ENCODE measurements at places on chromosomes 7 and 10.

DNA sequence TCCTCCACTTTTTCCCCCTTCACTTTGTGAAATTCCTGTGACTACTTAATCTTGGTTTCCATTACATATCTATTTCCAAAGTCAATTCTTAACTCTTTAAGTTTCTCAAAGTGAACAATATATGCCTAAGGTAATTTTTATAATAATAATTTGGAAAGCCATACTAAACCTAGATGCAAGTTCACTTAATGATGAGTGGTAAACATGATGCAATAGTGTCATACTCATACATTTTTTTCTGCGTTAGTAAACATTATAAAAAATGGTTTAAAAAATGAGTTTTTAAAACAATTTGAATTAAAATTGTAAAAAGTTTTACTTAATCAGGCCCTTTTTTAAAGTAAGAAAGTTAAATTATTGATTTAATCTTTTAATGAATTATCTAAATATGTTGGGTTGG, 659.4 kb upstream of the FZD8 start:
- no peak for DNase-seq

- no peak for DNase-seq
These were observed 9.9 kb upstream of the CXCL12 start for GRCh38 chr10:44394696-44395381.

GRCh38 chr10:129104266-129105045, 362.6 kb upstream of the MGMT start:
- no peak for DNase-seq

GRCh38 chr7:102834999-102835398, 77.8 kb upstream of the LRRC17 start:
- DNase-seq: no peak

DNA sequence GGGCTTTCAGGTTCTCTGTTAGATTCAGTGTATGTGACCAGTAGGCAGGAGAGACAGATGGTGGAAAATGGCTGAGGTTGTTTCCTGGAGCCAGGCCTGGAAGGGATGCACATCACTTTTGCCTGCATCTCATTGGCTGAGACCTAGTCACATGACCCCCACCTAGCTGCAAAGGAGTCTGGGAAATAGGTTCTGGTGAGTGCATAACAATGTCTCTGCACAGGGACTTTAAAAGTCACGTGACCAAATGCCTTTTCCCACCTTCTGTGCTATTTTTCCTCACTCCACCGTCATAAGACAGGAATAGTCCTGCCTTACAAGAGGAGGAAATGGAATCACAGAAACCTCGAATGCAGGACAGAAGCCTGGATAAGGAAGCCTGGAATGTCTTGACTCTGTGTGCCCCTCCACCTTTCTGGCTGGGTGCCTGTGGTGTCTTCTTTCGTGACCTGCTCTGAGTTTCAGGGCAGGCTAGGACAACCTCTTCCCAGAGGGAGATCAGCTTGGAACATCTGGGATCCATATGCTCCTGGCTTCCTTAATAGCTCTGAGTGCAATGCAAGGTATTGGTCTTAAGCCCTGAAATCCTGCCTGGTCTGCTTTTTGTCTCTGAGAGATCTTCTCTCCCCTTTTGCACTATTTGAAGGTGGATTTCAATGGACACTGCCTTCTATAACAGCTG, 139.9 kb upstream of the ZNF438 start:
- no peak for DNase-seq

DNA sequence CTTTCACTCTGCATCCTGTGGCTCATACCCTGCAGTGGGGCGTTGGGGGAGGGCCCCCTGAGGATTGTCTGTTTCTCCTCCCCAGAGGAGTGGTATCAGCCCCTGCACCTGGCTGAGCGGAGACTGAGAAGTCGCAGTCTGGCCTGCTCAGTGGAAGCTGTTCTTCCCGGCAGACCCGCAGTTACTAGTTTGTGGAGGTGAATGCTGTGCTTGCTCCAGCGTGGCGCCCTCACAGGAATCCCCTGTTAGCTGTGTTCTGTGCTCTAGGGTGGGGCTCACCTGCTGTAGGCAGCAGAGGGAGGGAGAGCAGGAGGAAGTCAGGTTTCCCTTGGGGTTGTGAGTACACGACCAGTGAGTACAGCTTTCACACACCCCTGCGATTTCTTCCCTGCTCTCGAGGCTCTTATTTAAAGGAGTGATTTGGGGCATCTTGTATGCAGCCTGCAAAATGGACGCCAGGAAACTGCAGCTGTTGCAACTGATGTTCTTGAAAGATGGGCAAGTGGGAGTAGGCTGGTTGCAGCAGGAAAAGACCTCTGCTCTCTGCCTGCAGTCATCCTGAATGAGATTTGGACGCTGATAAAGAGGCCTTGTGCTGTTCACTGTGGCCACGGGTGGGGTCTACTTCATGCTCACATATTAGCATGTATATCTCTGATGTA, 66.4 kb downstream of the HK1 start:
- DNase-seq: no peak

GRCh38 chr10:102682416-102682815, 31.8 kb downstream of the ARL3 start:
- DNase-seq: no peak

- DNase-seq: no peak
These were observed 10.4 kb downstream of the VCL start for GRCh38 chr10:74008212-74008731.

DNA sequence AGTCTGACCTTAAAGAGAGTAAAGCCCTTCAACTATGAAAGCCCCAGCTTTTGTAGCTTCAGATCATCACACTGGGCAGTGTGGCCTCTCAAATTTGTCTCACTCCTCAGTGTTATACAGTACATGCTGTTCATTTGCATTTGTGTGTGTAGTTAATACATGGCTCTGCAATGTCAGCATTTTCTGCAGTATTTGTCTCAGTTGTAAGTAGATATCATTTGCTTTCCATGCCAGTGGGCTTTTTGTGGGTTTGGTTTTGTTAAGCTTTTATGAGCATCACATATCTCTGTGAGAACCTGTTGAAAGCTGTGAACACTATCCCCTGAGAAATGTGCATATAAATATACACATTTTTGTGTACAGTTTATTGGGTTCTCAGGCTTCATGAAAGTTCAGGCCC, 57.0 kb downstream of the ZNF277 start:
- no peak for DNase-seq

DNA sequence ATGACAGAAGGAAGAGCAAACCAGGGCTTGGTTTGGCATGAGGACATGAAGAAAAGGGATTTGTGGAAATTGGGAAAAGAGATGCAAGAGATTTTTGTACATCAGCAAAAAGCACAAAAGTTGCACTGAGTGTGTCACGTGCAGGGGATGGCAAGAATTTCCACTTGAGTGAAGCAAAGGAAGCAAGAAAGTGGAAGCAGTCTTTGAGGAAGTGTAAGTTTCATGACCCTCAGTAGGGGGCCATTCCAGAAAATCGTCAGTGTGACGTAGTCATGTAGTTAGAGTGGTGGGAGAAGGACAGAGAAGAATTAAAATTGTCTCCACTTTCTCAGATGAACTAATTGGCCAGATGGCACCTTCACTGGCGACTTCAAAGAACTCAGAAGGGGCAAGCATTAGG, 123.3 kb upstream of the FZD1 start:
- no peak for DNase-seq

- no peak for DNase-seq
These were observed 110.2 kb downstream of the CHN2 start for GRCh38 chr7:29304756-29305155.

DNA sequence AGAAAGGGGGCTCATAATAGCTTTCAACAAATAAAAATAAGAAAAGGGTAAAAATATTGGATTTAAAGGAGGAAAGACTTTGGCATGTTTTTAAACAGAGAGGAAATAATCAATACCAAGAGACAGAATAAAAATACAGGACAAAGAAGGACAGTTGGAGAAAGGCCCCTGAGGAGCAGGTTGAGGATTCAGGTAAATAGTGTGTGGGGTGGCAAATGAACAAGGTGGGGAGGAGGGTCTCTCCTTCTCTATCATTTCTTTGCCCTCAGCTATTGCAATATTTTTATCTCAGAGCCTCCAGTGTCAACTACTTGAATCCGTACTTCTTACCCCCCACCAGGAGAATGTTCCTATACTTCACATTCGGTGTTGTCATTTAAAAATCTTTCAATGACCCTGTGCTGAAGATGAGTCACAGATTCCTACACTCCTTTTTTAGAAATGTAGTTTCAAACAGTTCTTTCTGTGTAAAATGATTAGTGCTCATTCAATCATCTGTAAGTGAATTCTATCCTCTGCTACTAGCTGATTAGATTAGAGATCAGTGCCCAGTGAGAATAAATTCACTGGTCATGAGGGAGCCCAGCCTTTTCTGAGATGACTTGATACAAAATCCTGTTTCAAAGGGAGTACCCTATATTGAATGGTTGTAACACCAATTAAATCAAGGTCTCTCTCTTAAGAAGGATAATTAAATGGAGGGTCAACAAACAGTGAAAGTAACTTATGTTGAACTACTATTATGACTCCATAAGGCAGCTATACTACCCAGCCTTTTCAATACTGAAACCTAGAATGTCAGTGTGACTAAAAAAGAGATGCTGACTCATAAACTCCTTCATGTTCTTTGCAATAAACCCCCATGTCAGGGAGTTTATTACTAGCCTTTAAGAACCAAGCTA, 50.4 kb upstream of the WNT16 start:
- no peak for DNase-seq

DNA sequence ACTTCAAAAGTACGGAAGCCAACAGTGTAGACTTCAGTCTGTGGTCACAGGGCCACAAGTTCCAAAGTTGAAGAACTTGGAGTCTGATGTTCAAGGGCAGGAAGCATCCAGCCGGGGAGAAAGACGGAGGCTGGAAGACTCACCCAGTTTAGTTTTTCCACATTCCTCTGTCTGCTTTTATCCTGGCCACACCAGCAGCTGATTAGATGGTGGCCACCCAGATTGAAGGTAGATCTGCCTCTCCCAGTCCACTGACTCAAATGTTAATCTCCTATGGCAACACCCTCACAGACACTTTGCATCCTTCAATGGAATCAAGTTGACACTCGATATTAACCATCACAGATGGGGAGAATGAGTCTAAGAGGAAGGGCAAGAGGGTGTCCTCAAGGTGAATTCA, 19.3 kb upstream of the FRMD4A start:
- DNase-seq: no peak

GRCh38 chr7:65820287-65820950, 52.5 kb upstream of the VKORC1L1 start:
- DNase-seq: no peak

- DNase-seq: no peak
These were observed 202.8 kb upstream of the BMPER start for GRCh38 chr7:33702514-33703054.

GRCh38 chr7:122702872-122703510, at the start of gene RNF148:
RNF148 (minus strand) TSS chr7:122702922; CDS start chr7:122702750, 172 bp downstream.
- no peak for DNase-seq

DNA sequence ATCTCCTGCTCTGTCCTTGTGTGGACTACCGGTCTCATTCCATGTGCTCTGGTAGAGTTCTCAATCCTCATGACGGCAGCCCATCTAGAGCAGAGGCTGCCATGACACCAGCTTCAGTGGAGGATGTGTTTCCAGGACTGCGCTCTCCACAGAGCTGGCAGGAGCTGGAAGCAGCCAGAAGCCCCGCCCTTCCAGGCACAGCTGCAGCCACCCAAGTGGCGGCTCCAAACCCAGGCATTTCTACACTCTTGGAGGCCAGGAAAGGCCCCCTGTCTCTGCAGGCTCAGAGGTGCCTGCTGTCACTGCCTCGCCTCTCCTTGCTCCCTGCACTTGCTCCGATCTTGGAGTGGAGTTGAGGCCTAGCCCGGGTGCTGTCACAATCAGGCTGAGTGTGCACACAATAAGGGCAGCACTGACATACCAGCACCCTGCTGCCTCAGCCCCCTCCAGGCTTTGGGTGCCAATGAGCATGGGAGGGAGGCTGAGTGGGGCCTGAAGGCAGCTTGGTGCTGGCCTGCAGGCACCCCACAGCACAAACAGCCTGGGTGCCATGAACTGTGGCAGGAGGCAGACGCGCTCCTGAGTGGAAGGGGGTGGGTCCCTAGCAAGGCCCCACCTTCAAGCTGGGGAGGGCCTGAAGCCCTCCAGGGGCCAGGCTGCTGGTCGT, 122.1 kb downstream of the LRRN3 start:
- no peak for DNase-seq

- no peak for DNase-seq
These were observed 283.3 kb upstream of the SEMA3A start for GRCh38 chr7:84477786-84478478.

DNA sequence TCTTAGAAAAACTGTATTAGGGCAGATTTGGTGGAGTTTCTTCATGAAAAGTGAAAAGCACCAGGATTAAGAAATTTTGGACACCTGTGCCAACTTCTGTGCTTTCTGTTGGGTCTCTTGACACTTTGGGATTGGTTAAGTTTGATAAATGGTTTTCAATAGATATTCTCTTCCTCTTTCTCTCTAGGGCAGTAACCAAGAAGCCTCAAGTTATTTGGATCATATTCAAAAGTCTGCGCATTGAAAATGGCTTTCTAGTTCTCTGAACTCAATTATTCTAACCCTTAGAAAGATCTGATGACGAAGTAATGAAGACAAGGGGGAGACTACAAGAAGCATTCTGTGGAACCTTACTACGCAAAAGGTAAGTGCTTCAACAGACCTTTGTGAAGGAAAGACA, 144.0 kb upstream of the CCDC6 start:
- no peak for DNase-seq

DNA sequence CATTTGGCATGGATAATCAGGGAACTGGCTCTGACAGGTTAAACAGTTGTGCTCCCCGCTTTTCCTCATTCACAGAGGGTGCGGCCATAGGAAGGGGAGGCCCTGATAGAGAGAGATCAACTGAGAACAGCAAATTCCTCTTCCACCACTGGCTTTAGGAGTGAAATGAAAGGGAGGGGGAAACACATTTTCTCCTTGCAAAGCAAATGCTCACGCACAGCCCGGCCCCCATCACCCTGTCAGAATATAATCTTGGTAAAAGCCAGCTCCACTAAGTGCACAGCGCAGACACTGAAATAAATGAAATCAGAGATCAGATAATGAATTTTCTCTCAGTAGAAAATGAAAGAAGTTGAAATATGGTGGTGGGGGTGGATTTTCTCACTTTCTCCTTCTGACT, 187.2 kb downstream of the GLI3 start:
- no peak for DNase-seq

GRCh38 chr7:95334447-95334846, 10.1 kb upstream of the PON1 start:
- DNase-seq: no peak

DNA sequence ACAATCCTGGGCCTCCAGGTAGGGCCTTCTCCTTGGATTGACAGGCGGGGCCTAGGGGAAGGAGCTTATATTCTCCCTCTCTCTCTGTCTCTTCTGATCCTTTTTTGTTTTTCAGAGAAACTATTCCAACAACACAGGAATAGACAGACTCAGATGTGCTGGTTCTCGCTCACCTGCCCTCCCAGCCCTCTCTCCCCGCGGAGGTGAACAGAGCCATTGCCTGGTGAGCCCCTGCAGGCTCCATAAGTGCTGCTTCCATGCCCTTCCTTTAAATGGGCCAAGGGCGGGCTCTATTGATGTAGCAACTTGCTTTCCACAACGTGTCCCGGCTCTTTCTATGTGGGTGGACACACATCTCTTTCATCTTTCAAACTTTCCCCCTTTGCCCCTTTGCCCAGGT, 47.2 kb upstream of the IGFBP3 start:
- DNase-seq: no peak

GRCh38 chr10:42973870-42974692, 102.8 kb upstream of the RET start:
- no peak for DNase-seq

- no peak for DNase-seq
These were observed 116.5 kb downstream of the GATA3 start for GRCh38 chr10:8171008-8171407.

- no peak for DNase-seq
These were observed 36.5 kb upstream of the SCIN start for GRCh38 chr7:12534046-12534445.

- no peak for DNase-seq
These were observed 684.6 kb downstream of the MAGI2 start for GRCh38 chr7:78768859-78769258.

- DNase-seq: no peak
These were observed 154.4 kb upstream of the AKR1E2 start for GRCh38 chr10:4671451-4672145.

All from stimulated activated CD4-positive, alpha-beta T cell treated with anti-CD3 and anti-CD28 coated beads, TNF-alpha, amount 100 ng/mL, for 48 hours (primary cell).